Naive thymus-derived CD8-positive, alpha-beta T cell (primary cell): ENCODE measurements at places on chromosomes 3 and 15. TPM values are rescaled to one million over a fixed set of nuclear protein-coding genes. Genes with fewer than 3 reads are reported as not detected.

GRCh38 chr15:78007964-78008886, 69.3 kb downstream of the TBC1D2B start:
- H3K36me3 ChIP-seq: no peaks in the 10 kb centered on the region
- no peak overlapping the region for H3K4me3 ChIP-seq
- DNase-seq: no peak

DNA sequence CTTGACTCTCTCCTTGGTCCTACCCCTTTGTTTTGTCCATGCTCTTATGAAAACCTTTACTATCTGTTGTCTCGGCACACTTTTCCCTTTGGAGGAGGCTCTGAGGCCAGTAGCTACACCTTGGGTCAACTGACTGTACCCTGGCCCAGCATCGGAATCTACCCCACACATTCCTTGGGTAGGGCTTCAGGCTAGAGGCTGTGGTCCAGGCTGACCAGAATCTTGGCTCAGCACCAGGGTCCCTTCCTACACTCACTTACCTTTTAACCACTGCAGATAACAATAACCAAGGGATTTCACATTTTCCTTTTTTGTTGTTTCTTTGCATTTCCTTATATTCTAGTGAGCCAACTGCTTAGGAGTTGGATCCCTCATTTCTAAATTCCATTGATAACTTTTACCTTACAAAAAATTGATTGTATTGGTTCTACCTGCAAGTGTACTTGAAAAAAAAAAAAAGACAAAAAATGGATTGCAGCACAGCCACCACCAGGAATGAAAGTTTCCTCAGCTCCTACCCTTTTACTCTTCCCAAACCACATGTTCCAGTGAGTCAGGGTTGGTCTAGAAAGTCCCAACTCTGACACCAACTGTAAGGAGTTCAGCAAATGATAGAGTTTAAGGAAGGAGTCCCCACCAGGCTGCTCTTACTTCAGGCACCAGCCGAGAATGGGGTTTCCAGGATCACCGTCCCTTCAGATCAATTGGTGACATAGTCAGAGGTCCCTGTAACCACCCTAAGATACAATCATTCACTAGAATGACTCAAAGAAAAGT, 95.6 kb downstream of the FBLN2 start:
- peaks cover 4% of the 10 kb centered on the region for H3K4me1 ChIP-seq
- H3K27ac ChIP-seq: no peak overlapping the region
- H3K36me3 ChIP-seq: no peaks in the 10 kb centered on the region
- H3K27me3 ChIP-seq: peaks cover 13% of the 10 kb centered on the region
- DNase-seq: no peak

AP4E1 gene
- 18.1 TPM for total RNA-seq

GRCh38 chr3:128544190-128544589, 51.2 kb upstream of the GATA2 start:
- no peak overlapping the region for H3K27ac ChIP-seq
- DNase-seq: no peak
- H3K4me1 ChIP-seq: no peaks in the 10 kb centered on the region
- H3K36me3 ChIP-seq: peaks cover 13% of the 10 kb centered on the region
- peaks cover 31% of the 10 kb centered on the region for H3K27me3 ChIP-seq

- H3K4me1 ChIP-seq: no peaks in the 10 kb centered on the region
- H3K4me3 ChIP-seq: no peak overlapping the region
- H3K36me3 ChIP-seq: no peaks in the 10 kb centered on the region
- no peak for DNase-seq
- H3K27me3 ChIP-seq: peaks cover 10% of the 10 kb centered on the region
Observed at GRCh38 chr3:144501467-144501866, 529.8 kb downstream of the DIPK2A start.

- H3K4me3 ChIP-seq: no peak overlapping the region
- no peaks in the 10 kb centered on the region for H3K4me1 ChIP-seq
- no peaks in the 10 kb centered on the region for H3K27me3 ChIP-seq
- no peaks in the 10 kb centered on the region for H3K36me3 ChIP-seq
- DNase-seq: no peak
Observed at GRCh38 chr3:117863146-117863545, 1153.6 kb downstream of the TUSC7 start.

SERPINI1 gene
- total RNA-seq: 4.1 TPM

DNA sequence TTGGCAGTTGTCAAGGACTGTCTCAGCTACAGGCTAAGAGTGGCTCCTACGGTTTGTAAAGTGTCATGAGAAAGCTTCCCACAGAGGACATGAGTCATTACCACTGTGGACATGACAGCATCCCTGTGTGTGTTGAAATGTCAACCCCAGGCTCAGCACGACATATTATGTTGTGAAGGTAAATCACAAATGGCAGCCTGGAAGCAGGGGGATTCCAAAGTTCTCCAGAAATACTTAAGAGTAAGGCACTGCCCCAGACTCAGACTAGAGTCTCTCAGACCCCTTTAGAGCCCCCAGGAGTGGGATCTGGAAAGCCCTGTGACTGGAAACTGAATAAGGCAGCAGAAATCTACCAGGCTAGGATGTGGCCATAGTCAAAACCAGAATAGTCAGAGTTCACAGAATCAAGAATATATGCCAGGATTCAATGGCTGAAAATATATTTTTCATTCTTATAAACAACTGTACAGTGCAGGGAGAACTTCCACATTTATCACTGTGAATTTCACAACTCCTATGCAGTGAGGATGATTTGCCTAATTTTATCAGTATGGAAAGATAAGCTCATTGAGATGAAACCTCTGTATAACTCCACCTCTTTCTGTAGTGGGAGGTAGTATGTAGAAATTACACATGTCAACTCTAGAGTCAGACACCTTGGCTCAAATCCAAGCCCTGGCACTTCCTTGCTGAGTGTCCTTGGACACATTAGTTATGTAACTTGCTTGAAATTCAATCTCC, 237.1 kb upstream of the CFAP20DC start:
- DNase-seq: no peak
- H3K27ac ChIP-seq: no peak overlapping the region
- no peak overlapping the region for H3K4me3 ChIP-seq
- no peaks in the 10 kb centered on the region for H3K4me1 ChIP-seq
- no peaks in the 10 kb centered on the region for H3K36me3 ChIP-seq
- H3K27me3 ChIP-seq: no peaks in the 10 kb centered on the region

DNA sequence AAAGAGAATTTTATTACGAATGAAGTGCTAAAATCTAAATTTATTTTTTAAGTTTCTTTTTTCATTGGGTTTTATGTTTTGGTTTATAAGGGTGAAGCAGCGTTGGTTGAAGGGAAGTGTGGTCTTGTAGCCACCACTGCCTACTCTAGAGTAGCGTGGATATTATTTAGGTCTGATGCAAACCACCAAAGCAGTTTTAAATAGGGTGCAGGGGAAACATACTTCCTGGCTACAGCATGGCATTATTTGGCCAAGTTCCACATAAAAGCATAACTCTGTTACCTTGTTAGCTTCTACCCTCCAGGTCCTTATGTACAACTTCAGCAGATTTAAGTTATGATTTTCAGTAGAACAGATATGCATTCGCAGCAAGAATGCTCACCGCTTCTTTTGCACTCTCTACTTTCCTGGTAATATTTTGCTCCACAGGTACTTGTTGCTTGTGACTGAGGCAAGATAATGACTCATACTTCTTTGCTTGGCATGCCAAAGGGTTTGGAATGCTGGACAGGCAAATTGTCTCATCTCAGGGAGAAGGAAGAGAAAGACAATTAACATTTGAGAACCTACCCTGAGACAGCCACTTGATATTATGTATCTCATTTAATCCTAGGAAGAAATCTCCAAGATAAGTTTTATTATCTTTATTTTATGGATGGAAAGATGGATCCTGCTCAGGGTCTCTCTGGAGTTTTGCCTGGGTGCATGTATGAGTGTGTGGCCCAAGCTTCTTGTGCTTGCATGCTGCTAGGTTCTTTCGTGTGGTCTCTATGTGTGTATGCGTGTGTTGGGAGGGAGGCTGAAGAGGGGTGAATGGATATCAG, 5.4 kb downstream of the TGFBR2 start:
- H3K27me3 ChIP-seq: no peaks in the 10 kb centered on the region
- peaks cover 33% of the 10 kb centered on the region for H3K4me1 ChIP-seq
- no peak for DNase-seq
- peak overlapping the region; percentile 97 for H3K27ac ChIP-seq
